ENCODE measurements at places on chromosomes 2 and 18. TPM values are rescaled to one million over a fixed set of nuclear protein-coding genes. Genes with fewer than 3 reads are reported as not detected.

Gene HRH4
- total RNA-seq, result 0.02 TPM

Gene HOXD10
- 7.4 TPM for total RNA-seq

Gene MC2R
- total RNA-seq, result not detected

Gene NCKAP5
- 0.96 TPM for total RNA-seq

Gene SERPINB4
- total RNA-seq, result not detected

Gene TMEM37
- 2.7 TPM for total RNA-seq

Gene ZNF396
- total RNA-seq, result 0.64 TPM

Gene HNMT
- total RNA-seq, result 0.85 TPM

Gene TEX44
- not detected for total RNA-seq

Gene ACVR1C
- 0.06 TPM for total RNA-seq

Gene ZNF512
- total RNA-seq, result 17.1 TPM

Gene ITGB6
- total RNA-seq, result 1.0 TPM

Gene ERMN
- not detected for total RNA-seq

Gene KIF1A
- 0.62 TPM for total RNA-seq

Gene PDIA6
- 355 TPM for total RNA-seq

Gene IHH
- 0.12 TPM for total RNA-seq

Data from A549 treated with RU486 at 1 μM for 4 hours (cell line).